Smooth muscle cell of the pulmonary artery (primary cell): ENCODE measurements at places on chromosomes 2 and 18. TPM values are rescaled to one million over a fixed set of nuclear protein-coding genes. Genes with fewer than 3 reads are reported as not detected.

Gene RFX8
- total RNA-seq: 2.5 and 6.4 TPM in 2 replicates

Gene BCL11A
- total RNA-seq: 0.20 and 0.59 TPM in 2 replicates

Gene PNKD
- 25.0 and 27.8 TPM in 2 replicates for total RNA-seq

Gene LYG1
- 0.59 and 0.86 TPM in 2 replicates for total RNA-seq

Gene SLC19A3
- total RNA-seq: 0.36 and 0.78 TPM in 2 replicates

Gene SCN2A
- total RNA-seq: 1.8 and 2.7 TPM in 2 replicates

Gene TMEM185B
- total RNA-seq: 35.9 and 51.3 TPM in 2 replicates

Gene ITGB1BP1
- total RNA-seq: 41.6 and 62.6 TPM in 2 replicates

Gene LYG2
- not detected in 2 replicates for total RNA-seq

Gene ACKR3
- 1.2 and 9.2 TPM in 2 replicates for total RNA-seq

Gene PAIP2B
- total RNA-seq: 0.36 and 0.65 TPM in 2 replicates

Gene LRRTM4
- 0.07 TPM in 1 of 2 replicates, not detected in the other for total RNA-seq

Gene DHX57
- total RNA-seq: 20.4 and 20.7 TPM in 2 replicates

Gene CSRNP3
- 1.4 and 2.3 TPM in 2 replicates for total RNA-seq

Gene SLC4A5
- total RNA-seq: 0.13 and 0.30 TPM in 2 replicates

Gene TDRD15
- total RNA-seq: not detected in 2 replicates

Gene SUMO1
- total RNA-seq: 52.6 and 89.5 TPM in 2 replicates

Gene C18orf63
- not detected in 2 replicates for total RNA-seq

Gene MDH1B
- 0.33 and 0.72 TPM in 2 replicates for total RNA-seq

Gene TXNDC2
- not detected in 2 replicates for total RNA-seq

Gene MYO5B
- under 0.01 and 0.07 TPM in 2 replicates for total RNA-seq
